Activated CD4-positive, CD25-positive, alpha-beta regulatory T cell (primary cell): ENCODE measurements at places on chromosomes 5 and 9.

GRCh38 chr5:16965581-16965980, 29.5 kb upstream of the MYO10 start:
- no peak for DNase-seq

GRCh38 chr5:121919046-121919445, 42.7 kb upstream of the SRFBP1 start:
- no peak for DNase-seq

- no peak for DNase-seq
Measured at GRCh38 chr9:29796291-29796952, 2223.1 kb upstream of the C9orf72 start.

DNA sequence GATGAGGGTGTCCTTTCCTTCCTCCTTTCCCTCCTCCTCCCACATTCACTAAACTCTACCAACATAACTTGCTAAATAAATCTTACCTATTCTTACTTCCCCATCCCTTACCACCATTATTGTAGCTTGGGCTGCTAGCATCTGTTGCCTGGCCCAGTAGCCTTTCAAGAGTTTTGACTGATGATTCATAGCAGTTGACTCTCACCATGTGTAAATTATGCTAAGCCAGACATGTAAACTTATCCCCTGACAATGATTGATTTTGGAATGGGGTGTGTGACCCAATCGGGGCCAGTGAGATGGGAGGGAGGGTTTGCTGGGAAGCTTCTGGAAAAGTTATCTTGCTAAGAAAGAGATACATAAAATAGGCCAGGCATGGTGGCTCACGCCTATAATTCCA, 161.8 kb upstream of the SPRY4 start:
- DNase-seq: no peak

GRCh38 chr9:33952066-33952465, 96.6 kb downstream of the UBAP2 start:
- no peak for DNase-seq

GRCh38 chr5:54480296-54480695, 24.8 kb downstream of the HSPB3 start:
- DNase-seq: no peak

GRCh38 chr9:4228606-4229005, 71.3 kb downstream of the GLIS3 start:
- no peak for DNase-seq

DNA sequence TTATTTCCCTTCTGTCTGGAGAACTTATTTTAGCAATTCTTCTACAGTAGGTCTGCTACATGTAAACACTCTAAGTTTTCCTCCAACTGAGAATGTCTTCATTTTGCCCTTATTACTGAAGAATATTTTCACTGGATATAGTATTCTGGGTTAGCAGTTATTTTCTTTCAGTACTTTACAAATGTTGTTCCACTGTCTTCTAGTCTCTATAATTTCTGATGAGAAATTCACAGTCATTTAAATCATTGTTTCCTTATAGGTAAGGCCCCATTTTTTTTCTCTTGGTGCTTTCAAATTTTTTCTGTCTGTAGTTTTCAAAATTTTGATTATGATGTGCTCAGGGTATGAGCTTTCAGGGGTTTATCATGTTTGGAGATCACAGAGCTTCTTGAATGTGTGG, 30.8 kb downstream of the MGAT1 start:
- no peak for DNase-seq

GRCh38 chr5:51131266-51131665, 252.0 kb upstream of the ISL1 start:
- DNase-seq: no peak
